Fibroblast of skin of back (primary cell): ENCODE measurements at places on chromosomes 2 and 18.
A peak's percentile ranks its signal among the peaks of the same experiment; 100 is the strongest.

DNA sequence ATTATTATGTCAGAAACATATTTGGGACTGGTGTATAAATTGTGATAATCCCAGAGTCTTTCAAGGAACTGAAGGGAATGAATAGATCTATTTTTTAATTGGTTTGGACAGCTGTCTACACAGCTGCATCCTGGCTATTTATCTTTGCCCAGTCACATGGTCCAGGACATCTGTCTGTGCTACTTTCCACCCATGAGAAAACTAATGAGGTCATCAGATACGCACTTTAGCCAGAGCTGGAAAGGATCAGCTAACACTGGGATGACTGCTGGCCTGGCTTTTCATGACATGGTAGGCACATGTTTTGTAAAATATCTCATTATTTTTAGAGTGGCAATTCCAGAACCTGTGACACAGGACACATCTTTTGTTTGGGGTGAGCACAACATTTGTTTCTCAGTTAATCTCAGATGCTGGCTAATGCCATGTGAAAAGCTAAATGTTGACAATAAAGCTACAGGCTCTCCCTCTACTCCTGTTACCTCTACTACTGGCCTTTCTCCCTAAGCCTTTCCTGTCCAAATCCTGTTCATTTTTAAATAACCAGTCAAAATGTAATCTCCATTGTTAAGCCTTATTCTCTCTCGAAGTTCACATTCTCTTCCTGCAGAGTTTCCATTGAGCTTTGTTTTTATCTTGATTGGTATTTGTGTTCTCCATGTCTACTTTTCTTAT is 500.7 kb downstream of the RIT2 start:
- no peak for DNase-seq

DNA sequence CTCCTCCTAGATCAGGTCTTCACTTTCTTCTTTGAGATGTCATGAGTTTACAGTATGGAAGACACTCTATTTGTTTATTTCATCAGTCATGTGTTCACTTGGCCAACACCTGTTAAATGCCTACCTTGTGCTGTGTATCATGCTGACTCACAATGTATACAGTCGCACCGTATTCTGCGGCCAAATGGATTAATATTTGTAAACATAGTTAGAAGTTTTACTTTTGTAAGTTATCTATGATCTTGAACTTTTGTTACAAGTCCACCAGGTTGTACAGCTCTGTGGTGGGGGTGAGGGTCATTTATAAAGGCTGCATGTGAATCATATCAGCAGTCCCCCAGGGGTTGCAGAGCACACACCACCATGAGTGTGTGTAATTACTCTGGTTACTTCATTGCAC is 408.7 kb upstream of the NRP2 start:
- DNase-seq = no peak

GRCh38 chr2:167733747-167734146 is 513.6 kb downstream of the STK39 start:
- DNase-seq = no peak

DNA sequence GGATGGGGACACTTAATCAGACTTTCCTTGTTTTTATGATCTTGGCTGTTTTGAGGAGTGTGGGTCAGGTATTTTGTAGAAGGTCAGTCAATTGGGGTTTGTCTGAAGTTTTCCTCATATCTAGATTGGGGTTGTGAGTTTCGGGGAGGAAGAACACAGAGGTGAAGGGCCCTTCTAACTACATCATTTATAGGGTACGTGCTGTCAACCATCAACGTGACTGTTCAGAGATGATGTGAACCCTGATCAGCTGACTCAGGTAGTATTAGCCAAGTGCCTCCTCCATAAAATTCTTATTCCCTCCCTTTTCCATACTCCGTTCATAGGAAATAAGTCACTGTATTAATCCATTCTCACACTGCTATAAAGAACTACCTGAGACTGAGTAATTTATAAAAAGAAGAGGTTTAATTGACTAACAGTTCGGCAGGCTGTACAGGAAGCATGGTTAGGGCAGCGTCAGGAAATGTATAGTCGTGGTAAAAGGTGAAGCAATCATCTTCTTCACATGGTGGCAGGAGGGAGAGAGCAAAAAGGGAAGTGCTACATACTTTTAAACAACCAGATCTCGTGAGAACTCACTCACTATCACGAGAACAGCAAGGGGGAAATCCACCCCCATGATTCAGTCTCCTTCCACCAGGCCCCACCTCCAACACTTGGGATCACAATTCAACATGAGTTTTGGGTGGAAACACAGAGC is 547.1 kb upstream of the LINC00305 start:
- DNase-seq = no peak

DNA sequence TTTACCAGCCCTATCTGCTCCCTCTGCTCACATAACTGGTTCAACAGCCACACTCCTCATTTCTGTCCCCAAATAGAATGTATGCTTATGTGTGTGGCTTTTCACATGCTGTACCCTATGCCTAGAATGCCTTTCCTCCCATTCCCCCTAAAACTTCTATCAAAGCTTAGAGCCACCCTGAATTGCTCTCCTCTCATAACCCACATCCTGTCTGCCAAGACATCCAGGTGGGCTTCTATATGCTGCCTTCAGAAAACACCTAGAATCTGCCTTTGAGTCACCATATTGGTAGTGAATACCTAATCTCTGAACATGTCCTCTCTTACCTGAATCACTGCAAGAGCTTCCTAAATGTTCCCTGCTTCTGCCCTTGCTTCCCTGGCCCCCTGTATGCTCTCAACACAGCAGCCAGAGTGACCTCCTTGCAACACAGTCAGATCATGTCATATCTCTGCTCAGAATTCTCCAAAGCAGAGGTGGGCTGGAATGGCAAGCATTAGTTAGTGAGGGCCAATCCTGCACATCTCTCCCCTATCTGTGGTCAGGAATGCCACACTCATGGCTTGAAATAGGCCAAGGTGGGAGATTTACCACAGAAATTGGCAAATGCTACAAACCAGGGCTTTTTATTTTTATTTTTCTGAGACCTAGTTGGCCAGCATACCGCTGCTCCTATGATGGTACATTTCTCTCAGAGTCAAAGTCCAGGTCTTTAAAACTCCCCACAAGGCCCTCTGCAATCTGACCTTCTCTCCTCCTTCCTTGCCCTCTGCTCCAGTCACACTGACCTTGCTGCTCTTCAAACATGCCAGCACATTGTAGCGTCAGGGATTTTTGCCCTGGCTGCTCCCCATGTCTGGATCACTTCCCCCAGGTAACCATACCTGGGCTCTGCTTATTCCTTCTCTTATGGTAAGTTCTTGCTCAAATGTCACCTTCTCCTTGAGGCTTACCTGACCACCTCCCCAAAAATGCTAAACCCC is 111.8 kb upstream of the STON1 start:
- no peak for DNase-seq

DNA sequence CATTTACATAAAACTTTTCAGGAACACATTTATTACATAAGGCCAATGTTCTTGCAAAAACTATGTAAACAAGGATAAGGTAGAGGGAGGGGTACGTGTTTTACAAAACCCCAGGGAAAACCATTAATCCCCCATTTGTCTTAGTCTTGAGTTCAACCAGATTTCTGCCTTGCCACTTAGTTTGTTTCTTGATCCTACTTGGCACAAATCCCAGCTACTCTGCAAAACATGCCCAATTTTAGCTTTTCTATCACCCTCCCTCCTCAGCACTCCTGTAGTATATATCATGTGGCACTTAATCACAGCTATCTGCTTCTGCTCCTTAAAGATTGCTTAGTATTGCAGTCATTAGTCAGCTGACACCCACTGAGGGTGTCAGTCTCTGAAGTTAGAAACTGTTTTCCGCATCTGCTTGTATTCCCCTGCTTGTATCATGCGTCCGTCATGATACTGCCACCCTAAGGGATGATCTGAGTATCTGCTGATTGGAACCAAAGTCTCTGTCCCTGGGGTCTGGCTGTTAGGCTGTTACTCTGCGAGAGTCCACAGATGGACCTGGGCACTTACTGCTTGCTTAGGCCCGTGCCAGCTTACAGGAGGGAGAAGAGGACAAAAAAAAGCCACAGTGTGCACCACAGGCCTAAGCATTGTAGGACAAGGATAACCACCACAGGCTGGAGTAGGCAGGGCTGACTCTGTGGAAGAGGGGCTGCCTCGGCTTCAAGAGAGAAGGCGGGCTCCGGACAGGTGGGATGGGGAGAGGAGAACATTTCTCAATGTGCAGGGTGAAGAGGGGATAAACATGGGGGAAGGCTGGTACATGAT is 82.2 kb downstream of the EPAS1 start:
- no peak for DNase-seq

GRCh38 chr2:193462411-193462810 is 1267.7 kb upstream of the TMEFF2 start:
- DNase-seq = peak; percentile 19

DNA sequence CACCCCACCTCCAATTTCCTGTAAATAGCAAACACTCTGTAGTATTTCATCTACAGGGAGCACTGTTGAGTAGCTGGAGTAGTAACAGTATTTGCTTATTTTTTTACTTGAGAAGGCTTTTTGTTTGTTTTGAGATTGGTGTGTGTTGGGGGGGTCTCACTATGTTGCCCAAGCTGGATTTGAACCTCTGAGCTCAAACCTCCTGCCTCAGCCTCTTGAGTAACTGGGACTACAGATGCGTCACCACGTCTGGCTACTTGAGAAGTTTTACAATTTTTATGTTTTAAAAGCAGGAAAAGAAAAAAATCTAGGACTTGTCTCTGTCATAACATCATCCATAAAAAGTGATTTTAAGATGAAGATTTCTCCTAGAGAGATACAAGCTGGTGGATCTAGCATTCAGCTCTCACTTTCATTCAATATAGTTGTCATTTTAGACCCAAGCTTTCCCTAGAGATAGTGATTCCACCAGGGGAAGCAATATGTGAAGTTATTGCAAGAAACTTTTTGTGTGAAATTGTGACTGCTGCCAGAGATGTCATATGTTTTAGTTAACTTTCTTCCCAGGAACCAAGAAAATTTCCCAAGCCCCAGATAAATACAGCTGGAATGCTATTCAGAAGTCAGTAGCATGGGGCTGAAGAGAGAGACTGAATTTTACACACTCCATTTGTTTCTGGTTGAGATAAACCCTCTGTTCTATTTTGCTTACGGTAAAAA is 60.2 kb upstream of the MAP4K3 start:
- peak; percentile 40 for DNase-seq

DNA sequence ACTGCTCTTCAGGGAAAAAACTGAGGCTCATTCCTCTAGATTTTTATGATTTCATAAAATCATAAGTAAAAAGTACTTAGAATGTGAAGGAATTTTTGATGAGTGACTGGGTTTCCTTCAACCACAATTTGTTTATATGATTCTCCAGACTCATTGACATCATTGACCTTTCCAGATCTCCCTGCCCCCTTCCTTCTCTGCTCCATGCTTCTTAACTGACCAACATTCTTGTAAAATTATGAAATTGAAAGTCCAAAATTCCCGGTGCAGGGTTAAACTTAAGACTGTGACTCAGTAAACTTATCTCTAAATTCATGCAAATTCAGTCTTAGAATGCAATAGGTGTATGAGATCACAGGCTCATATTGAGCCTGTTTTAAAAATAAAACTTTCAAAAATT is 648.9 kb downstream of the TDRD15 start:
- peak; percentile 91 for DNase-seq

DNA sequence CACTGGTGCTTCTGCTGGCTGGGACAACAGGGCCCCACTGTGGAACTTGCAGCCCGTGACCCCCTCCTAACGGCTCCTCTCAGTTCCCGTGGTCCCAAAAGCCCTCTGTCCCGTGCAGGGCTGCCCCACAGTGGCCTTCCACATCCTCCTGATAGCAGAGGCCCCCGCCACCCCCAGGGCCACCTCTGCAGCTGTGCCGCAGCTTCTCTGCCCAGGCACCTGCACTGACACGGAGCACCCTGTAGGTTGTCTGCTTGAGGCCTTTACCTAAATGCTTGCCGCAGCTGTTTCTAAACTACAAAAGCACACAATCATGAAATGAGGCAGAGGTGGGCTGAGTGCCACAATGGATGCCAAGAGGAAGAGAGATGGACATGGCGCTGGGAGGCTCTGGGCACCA is 13.5 kb upstream of the GRHL1 start:
- DNase-seq = no peak

DNA sequence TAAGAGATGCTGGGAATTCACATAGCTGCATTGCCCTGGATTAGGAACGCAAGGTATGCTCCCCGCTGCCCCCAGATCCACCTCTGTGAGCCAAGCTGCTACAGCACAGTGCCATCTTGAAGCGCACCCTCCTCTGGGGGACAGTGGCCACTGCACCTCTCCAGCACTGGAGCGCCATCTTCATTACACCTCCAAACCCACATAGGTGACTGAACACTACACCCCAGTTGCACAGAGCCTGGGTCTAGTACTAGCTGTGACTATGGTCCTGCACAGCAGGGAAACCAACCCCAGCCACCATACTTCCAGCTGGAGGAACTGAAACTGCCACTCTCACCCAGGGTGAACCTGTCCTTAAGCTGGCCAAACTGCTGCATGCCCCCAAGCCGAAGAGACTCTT is 84.6 kb downstream of the TMEM237 start:
- no peak for DNase-seq

- DNase-seq = no peak
Measured at GRCh38 chr2:227881866-227882517, 10.6 kb downstream of the DAW1 start.

GRCh38 chr2:137748533-137748932 is 215.7 kb upstream of the HNMT start:
- DNase-seq = no peak

DNA sequence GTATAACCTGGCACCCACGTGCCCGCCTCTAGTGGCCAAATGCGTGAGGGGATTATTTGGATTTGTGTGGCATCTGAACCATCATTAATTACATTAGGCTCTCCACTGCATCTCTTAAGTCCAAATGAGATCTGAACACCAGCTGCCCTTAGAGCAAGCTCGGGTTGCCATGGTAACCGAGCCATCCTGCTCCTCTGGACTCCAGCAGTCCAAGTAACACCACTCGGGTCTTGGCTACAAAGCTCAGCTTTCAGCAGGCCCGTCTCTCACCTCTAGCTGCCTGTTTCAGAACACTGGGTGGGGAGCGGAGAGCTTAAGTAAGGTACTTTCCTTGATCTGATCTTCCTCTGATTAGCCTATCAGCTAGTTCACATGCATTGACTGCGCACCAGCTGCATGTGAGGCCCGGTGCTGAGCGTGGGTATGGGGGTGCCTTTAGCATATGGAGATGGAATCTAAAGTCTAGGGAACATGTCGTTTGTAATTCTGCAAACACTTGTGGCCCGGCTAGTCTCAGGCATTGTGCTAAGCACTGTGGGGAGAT is 14.1 kb upstream of the CYS1 start:
- no peak for DNase-seq

- no peak for DNase-seq
Measured at GRCh38 chr18:74944676-74945075, 264.3 kb downstream of the PTGR3 start.
